ENCODE measurements at places on chromosomes 1 and 21.

- DNase-seq, result no peak
Measured at GRCh38 chr21:24045373-24045772, 1561.9 kb downstream of the MRPL39 start.

DNA sequence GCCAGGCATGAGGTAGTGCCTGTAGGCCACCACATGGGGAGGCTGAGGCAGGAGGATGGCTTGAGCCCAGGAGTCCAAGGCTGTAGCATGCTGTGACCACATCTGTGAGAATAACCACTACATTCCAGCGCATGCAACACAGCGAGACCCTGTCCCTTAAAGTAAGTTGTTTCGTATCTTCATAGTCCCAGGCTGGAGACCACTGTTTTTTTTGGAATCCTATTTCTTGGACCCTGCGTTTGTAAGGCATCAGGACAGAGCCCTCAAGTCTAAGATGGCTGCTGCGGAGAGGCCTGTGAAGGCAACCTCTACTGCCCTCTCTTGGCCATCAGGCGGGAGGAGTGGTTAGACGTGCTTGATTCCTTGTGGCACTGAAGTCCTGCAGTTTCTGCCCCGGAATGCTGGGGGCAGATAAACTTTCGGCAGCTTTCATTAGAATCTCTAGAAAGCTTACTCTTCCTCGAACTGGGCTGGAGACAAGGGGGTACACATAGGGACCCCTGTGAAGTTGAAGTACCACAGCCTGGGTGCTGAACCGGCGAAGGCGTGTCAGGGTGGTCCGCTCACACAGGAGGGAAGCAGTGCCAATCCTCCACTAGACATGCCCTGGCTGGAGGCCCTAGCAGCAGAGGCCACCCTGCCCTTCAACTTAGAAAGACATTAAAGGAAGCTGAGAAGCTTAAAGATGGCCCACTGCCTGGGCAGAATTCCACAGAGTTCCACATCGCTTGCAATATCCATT, 36.6 kb downstream of the RABIF start:
- peak; percentile 30 for DNase-seq

- DNase-seq, result no peak
Measured at GRCh38 chr1:33741749-33742148, 122.1 kb upstream of the HMGB4 start.

DNA sequence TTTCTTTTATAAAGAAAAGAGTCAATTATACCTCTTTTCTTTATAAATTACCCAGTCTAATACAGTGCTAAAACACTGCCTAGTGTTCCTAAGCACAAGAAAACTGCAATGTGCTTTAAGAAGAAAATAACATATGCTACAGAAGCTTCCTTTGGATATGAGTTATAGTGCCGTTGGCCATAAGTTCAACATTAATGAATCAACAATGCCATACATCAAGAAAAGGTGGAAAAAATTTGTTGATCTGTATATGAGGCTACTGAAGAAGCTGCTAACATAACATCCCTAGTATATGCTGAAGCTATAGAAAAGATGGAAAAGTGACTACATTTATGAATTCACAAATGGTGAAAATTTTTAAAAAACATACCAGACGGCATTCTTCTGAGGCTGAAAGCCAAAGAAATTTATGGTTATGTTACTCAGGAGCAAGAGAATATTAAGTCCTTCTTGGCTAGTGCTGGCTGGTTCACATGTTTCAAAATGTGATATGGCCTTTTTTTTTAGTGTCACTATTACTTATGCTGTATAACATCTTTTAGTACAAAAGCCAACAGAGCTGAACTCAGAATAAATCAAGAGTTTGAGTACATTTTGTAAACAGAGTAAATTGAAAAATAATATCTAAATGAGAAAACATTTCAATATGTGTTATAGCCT, 743.2 kb upstream of the RGS18 start:
- DNase-seq, result no peak

DNA sequence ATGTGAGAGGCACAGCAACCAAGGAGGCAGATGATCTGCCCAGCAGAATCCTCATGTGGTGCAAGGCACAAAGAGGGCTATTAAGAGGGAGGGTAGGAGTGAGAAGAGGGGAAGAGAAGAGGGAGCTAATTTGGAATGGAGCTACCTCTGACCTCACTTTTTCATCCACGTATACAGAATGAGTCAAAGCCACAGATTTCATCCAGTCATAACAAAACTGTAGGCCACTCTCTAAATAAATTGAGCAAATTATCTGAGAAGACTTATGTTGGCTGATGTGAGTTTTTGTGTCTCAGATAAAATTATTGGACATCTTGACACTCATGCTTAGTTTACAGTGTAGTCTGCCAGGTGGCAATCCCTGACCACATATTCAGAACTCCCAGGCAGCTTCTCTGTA, 325.6 kb downstream of the TTLL7 start:
- DNase-seq, result no peak
